ENCODE measurements at places on chromosomes 5 and 9.

DNA sequence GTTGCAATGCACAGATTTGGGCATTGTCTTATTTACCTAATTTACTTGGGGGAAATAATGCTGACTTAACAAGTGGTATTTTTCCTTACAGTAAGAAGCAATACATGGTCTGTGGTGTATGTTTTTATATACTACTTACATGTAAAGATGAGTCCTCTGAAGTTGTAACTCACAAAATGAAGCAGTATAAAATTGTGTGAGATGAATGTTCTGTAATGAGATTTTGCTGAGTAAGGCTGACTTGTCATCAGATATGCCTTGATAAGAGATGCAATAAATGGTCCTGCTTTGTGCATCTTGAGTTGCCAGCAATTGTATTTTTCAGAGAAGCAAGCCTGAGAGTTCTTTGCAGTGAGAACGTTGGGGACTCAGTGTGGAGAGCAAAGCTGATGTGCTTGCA, 92.2 kb upstream of the GNAQ start:
- DNase-seq, result no peak

- DNase-seq, result no peak
Measured at GRCh38 chr5:93635991-93636390, 53.0 kb downstream of the NR2F1 start.

- DNase-seq, result no peak
Measured at GRCh38 chr9:3398232-3398648, 127.6 kb downstream of the RFX3 start.

DNA sequence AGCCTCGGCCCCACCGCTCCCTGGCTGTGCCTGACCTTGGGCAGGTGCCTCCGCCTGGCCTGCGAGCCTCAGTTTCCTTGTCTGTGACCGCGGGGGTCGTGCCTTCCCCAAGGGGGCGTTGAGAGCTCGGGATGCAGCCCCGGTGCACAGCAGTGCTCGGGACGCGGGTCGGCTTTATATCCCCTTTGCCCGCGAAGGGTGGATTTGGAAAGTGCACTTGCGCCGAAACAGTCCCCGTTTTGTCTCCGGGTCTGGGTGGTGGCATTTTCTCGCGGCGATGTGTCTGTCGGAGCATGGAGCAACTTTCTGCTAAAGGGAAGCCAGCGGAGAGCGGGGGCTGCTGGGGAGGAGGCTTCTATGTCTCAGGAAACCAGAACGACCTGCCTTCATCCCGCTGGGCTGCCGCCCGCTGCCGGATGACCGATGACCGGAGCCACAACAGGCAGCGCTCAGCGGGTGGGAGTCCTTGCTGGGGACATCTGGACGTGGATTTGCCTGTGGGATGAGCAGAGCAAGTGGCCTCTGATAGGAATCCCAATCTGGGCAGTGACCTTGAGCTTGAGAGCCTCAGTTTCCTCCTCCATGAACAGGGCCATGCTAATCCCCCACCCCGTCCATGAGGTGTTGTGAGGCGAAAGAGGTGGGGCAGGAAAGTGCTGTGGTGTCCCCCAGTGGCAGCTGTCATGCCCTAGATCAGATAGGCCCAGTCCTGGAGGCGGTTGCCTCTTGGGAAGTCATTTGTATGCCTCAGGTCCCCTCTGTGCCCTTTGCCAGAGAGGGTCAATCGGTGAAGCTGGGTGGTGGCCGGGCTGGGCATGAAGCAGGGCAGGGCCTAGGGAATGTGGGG, 651 bp downstream of the HRH2 start:
- peak; percentile 23 for DNase-seq

DNA sequence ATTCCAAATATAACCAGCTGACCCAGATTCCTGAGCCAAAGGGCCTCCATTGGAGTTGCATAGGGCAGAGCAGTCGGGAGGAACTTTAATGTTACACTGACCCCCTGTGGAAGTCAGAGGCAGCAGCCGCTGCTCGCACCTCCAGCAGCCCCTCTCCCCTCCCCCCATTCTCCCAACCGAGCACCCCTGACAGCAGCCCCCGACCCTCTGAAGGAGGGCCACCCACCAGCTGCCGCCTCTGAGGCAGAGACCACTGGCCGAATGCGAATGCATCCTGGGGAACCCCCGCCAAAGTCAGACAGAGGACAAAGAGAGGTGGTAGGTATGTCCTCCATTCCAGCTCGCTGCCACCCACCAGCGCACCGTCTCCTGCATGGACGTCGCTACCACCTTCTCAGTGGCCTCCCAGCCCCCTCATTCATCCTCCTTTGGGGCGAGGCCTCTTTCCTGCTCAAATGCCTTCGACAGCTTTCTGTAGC, 231.0 kb downstream of the CDK5RAP2 start:
- peak; percentile 56 for DNase-seq
